ENCODE measurements at places on chromosomes 3 and 15. TPM values are rescaled to one million over a fixed set of nuclear protein-coding genes. Genes with fewer than 3 reads are reported as not detected.

Gene RARRES1
- 28.1 TPM for total RNA-seq

GRCh38 chr3:2420919-2421318, 322.3 kb downstream of the CNTN4 start:
- DNase-seq = no peak

DNA sequence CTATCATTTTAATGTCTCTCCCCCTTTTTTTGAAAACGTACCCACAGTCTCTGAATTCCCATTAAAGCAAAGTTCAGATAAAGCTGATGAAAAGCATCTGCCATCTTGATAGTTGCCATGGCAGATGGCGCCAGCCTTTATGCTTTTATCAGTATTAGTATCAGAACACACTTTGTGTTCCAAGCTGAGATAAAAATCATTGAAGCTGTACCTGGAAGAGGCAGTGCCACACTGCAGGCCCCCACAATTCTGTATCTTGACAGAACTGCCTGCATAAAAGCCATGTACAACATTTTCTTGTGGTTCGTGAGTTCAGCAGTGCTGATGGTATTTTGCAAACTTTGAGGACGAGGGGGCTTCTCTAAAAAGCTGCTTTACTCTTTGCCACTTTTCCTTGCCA, 311.7 kb downstream of the SATB1 start:
- DNase-seq = no peak

GRCh38 chr3:14846226-14846880, 27.6 kb downstream of the FGD5 start:
- DNase-seq = no peak

DNA sequence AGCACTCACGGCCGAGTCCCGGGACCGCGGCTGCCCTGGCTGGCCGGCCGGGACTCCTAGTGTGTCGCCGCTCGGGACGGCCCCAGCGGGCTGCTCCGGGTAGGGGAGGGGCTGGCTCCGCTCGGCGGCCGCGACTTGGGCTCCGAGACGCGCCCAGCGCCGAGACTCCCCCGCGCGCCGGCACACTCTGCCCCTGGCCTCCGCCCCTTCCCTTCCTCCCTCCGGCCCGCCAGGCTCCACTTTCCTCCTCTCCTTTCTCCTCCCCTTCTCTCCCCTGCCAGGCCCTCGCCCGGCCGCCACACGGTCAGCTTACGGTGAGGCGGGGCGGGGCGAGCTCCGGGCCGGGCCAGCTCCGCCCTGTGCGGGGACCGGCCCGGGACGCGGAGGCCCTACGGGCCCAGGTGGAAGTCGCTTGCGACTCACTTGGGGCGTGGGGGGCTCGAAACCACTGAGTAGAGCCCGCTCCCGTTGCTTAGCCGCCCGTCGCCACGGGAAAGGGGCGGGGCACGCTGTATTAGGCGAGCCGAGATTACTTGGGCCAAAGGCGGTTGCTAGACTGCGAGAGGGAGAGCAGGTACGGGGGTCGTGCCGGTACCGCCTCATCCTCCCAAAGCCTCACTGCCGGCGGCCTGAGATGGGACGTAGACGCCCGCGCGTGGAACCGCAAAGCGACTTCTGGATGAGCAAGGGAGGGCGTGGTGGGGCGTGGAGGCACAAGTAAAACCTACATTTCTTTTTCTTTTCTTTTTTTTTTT, at the start of gene ITGB5:
Gene ITGB5 (minus strand): TSS at position 189 of the 755 bp plus-strand sequence. CDS start 365 bp downstream, outside the sequence.
- DNase-seq = peak; percentile 87
